RWPE2 (cell line): ENCODE measurements at places on chromosomes 3 and 15.

DNA sequence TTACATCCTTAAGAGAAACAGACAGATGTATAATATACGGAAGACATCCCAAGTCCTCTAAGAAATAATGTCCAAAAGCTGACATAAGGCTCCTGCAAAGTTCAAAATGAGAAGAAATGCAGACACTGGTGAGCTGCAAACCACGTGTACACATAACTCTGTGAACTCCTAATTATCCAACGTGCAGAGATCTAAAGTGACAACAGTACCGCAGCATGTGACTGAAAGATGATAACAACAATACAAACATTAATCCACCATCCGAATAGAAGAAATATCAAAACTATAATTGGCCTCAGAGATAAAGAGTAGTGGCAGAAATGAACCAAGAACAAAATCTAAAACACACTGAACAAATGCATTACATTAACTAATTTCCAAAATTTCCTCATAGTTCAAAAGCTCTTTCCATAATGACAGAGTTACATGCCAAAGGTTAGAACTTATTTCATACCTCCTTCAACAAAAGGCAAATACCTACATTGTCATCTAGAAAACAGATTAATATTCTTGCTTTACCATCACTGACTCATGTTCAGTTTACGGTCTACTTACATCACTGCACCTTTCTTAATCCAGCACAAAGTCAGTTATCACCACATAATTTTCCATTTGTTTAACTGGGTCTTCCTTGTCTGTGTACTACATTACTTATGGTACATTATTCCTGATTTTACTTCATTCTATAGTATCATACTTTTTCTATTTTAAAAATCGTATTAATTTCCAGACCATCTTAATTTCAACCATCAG, 2.2 kb downstream of the PDCD10 start:
- no peak for DNase-seq

GRCh38 chr15:82624008-82624407, 23.2 kb downstream of the CPEB1 start:
- no peak for DNase-seq

- peak; percentile 54 for DNase-seq
Measured at GRCh38 chr15:70051948-70052633, 45.6 kb downstream of the TLE3 start.

GRCh38 chr15:80141916-80142598, 10.7 kb upstream of the FAH start:
- no peak for DNase-seq

DNA sequence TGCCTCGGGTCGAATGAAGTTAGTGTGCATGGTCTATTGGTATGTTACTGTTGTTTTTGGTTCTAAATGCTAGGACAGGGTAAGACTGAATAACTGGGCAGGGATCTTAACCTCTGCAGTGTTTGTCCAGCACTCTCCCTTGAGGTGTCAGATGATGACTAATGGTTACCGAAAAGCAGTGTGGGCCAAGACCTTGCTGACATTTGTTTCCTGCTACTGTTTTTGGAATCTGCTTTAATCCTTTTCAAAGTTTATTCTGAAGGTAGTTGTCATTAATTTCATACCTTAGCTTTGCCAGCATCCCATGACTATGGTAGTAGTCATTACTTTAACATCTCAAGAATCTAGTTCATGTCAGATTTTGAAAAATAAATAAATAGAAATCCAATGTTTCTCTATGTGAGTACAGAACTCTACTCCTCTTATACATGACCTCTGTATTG, 117.0 kb downstream of the P3H2 start:
- DNase-seq = no peak

DNA sequence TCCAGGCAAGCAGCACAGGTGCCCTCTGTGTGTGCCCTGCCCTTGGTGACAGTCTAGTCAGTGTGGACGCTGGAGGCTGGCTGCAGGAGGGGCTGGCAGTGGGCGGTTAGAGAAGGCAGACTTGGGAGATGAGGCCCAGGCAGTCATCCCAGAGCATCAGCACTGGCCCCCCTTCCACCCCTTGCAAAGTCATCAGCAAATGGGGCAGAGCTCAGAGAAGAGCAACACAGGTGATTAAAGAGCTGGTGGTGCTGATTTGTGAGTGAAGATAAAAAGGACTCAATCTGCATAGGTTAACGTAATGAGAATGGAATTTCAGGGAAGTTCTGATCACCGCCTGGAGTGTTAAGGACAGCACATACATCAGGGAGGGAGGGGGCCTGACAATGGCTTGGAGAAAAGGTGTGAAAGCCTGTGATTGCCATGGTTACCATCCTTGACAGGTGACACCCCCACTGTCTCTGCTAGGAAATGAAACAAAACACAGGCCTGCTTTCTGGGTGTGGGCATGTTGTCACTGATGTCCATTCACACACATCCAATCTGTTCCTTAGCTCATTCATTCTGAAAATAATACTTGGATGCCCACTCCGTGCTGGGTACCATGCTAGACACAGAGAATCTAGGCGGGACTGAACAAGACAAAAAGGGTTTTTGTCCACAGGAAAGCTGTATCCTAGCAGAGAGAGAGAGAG, 269.6 kb upstream of the ST8SIA2 start:
- DNase-seq = no peak

GRCh38 chr3:73580343-73580742, 44.4 kb downstream of the PDZRN3 start:
- DNase-seq = peak; percentile 66

GRCh38 chr3:195899701-195900435, 8.5 kb downstream of the TNK2 start:
- no peak for DNase-seq

GRCh38 chr3:48783304-48783703, 64.4 kb downstream of the PRKAR2A start:
- no peak for DNase-seq

DNA sequence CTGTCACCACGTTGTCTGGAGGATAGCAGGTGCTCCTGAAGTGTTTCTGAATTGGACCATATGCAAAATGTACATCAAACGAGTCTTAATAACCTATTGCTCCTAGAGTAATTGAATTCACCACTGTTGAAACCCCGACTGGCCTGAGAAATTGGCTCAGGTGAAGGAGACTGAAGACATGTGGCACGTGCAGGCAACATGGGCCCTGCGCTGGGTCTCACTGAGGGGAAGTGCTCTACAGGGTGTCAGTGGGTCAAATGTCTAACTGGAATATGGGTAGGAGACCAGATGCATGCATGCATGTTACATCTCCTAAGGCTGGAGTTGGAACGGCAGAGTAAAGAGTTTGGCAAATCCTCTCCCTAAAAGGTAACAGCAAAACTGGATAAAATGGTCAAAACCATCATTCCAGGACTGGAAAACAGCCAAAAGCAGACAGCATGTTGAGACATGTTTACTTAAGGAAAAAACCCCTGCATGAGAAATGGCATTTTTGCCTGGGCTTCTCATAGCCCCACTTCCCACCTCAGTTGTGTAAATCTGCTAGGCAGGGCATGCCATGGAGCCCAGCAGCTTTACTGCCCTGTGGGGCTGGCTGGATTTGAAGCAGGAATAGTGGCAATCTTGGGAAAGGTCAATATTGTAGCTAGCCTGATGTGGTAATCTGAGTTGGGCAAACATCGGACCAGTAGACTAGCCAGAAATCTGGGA, 131.3 kb downstream of the TJP1 start:
- peak; percentile 62 for DNase-seq

DNA sequence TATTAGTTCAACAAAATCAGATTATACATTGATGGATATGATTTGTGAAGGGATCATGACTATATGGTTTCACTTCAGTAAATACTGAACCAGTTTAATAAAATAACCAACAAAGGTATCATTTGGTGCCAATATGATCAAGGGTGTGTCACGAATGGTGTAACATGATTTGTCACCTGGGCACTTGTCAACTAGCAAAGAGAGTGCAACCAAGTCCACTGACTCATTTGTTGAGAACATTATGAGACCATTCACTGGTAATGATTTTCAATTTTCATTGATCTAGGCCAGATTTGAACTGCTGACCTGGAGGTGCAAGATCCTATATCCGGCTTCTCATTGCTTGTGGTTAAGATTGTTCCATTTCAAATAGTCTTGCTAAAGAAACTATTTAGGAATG, 1037.9 kb downstream of the ROBO2 start:
- DNase-seq = no peak

DNA sequence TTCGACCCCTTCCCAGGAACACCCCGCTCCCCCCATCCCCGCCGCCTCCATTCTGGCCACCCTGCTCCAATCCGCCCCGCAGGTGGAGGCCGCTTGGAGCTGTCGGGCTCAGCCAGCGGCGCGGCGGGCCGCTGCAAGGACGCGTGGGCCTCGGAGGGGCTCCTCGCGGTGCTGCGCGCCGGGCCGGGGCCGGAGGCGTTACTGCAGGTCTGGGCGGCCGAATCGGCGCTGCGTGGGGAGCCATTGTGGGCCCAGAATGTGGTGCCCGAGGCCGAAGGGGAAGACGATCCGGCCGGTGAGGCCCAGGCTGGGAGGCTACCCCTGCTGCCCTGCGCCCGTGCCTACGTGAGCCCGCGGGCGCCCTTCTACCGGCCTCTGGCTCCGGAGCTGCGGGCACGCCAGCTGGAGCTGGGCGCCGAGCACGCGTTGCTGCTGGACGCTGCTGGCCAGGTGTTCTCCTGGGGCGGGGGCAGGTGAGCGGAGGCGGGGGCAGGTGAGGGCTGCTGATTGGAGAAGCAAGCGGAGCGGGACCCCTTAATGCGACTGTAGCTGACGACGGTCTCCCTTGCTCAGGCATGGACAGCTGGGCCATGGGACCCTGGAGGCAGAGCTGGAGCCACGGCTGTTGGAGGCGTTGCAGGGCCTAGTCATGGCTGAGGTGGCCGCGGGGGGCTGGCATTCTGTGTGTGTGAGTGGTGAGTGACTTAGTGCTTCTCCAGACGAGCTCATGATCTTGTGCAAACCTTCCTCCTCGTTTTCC, 2.5 kb downstream of the RCCD1 start:
- no peak for DNase-seq

GRCh38 chr15:35562641-35563040, 16.7 kb upstream of the DPH6 start:
- DNase-seq = no peak

- no peak for DNase-seq
Measured at GRCh38 chr3:65975032-65975431, 63.7 kb downstream of the MAGI1 start.

- DNase-seq = no peak
Measured at GRCh38 chr15:88693191-88693590, 54.4 kb downstream of the ISG20 start.

- no peak for DNase-seq
Measured at GRCh38 chr3:179015551-179016020, 56.0 kb downstream of the ZMAT3 start.

GRCh38 chr15:90400005-90400758, 12.1 kb downstream of the IQGAP1 start:
- DNase-seq = no peak

DNA sequence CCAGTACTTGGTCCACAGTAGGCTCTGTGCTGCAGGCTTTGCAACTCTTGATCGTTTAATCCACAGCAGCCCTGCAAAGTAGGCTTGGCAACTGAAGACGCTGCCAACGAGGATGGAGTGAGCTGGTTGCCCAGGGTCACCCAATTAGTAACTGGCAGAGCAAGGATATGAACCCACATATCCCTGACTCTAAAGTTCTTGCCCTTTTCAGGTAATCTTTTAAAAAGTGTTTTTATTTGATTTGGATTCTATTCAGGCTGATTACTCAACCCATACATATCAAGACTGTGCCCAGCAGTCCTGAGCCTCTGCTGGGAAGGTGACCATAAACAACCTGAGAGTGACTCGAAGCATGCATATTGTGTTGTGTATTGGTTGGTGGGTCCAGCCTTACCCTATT, 50.3 kb downstream of the PSMD6 start:
- DNase-seq = no peak

- DNase-seq = no peak
Measured at GRCh38 chr3:139774560-139775302, 97.0 kb upstream of the NMNAT3 start.

GRCh38 chr3:177057768-177058167, 139.5 kb downstream of the TBL1XR1 start:
- DNase-seq = no peak

- peak; percentile 53 for DNase-seq
Measured at GRCh38 chr15:80572337-80572736, 122.8 kb upstream of the ABHD17C start.

DNA sequence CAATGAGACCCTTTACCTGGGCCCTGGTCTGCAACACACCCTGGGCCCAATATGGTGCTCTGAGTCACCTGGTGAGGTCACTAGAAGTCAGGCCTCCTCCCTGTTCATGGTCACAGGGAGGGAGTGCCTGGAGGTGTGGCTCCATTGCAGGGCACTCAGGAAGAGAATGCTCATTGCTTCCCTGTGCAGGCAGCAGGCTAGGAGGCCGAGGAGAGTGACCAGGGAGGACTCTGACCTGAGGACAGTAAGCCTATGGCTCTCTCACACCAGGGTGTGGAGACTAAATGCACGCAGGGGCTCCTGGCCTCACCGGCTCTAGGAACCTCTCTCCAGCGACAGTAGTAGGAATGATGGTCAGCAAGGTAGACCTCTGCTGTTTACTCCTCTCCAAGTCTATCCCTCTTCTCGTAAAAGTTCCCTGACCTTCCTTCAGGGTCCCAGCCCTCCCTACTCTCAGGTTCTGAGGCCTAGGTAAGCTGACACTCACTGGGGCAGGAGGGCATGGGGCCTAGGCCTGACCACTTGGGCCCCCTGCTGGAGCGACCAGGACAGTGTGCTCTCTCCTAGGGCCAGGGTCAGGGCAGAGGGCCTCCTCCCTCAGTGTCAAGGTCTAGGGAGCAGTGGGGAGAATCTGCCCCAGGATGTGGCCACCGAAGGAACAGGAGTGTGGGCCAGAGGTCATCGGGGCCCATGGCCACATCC, 9.6 kb upstream of the SLCO2A1 start:
- DNase-seq = no peak

- no peak for DNase-seq
Measured at GRCh38 chr3:20935791-20936190, 749.8 kb upstream of the SGO1 start.

- DNase-seq = no peak
Measured at GRCh38 chr15:80789296-80789695, 10.1 kb downstream of the CEMIP start.

DNA sequence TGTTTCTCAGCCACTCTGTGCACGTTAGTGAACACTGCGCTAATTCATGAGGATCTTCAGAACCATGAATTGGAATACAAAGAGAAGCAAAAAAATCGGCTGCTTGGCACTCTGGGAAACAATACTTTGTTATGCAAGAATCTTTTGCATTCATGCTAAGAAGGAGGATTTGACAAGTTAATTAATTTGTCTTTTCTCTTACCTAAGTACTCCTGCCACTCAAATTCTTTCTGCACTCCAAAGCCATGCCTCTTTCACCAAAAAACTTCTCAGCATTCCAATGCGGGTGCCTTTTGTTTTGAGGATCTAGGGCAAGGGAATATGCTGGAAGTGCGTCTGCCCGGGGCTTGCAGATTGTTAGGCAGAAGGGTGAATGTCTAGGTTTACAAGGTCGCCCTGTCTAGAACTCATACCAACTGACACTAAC, 11.3 kb upstream of the KAT2B start:
- no peak for DNase-seq

DNA sequence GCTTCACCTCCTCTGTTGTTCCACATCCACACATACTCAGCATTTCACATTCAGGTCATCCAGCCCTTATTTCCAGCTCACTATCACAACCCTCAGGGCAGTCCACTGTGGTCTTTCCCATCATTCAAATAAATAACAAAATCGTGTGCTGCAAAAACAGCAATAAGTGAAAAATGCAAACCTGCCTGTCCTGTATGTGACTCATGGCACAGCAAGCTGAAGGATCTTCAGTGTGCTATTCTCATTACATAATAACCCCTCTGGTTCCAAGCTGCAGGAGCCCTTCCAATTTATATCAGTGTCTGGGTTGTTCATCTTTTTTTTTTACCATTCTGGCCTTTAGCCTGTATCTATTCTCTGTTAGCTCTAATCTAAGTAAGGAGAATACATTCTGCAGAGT, 185.3 kb upstream of the UBE2E2 start:
- no peak for DNase-seq

- DNase-seq = no peak
Measured at GRCh38 chr15:101410612-101411011, 78.9 kb downstream of the PCSK6 start.
